ENCODE measurements at places on chromosomes 5 and 9.

GRCh38 chr5:122022966-122023365, 55.1 kb downstream of the LOX start:
- no peak for DNase-seq

DNA sequence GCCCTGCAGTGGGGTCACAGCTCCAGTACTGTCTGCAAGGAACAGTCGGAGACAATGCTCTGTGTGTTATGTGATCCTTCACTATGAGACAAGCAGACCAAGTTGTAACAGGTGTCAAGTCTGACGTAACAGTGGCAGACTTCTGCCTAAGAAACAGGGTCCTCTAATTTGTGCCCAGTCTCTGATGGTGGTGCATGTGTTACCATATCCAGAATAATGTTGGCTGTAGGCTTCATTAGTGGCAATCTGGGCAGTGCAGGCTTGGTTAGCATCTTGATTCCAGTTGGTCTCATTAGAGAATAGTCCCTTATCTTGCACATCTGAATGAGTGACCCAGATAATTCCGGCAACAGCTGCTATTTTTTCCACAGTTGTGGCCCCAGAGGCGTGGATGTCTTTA, 33.8 kb downstream of the ZNF131 start:
- no peak for DNase-seq

- DNase-seq: no peak
These were observed 84.3 kb downstream of the ZNF462 start for GRCh38 chr9:106947106-106947900.

DNA sequence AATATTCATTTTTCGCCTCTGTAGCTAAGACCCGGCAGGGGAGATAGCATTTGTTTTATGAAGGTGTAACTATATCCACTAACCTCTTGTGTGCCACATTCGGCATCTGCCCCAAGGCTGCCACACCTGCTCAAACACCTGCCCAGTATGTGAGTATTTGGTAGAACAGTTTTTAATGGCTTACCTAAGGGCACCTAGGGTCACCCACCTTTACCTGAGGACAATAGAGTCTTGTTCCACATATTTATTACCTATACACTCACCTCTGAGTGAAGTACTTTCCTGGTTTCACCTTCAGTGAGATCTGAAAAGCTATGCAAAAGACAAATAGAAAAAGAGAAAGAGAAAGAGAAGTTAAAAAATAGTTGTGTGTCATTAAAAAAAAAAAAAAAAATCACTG, 68.0 kb upstream of the PIP5K1B start:
- no peak for DNase-seq

GRCh38 chr5:34667705-34668104, 11.6 kb downstream of the RAI14 start:
- no peak for DNase-seq

Measured in NCI-H510A treated with DMSO at 0.1 percent for 48 hours (cell line).